SJCRH30 (cell line): ENCODE measurements at places on chromosomes 2 and 18.

DNA sequence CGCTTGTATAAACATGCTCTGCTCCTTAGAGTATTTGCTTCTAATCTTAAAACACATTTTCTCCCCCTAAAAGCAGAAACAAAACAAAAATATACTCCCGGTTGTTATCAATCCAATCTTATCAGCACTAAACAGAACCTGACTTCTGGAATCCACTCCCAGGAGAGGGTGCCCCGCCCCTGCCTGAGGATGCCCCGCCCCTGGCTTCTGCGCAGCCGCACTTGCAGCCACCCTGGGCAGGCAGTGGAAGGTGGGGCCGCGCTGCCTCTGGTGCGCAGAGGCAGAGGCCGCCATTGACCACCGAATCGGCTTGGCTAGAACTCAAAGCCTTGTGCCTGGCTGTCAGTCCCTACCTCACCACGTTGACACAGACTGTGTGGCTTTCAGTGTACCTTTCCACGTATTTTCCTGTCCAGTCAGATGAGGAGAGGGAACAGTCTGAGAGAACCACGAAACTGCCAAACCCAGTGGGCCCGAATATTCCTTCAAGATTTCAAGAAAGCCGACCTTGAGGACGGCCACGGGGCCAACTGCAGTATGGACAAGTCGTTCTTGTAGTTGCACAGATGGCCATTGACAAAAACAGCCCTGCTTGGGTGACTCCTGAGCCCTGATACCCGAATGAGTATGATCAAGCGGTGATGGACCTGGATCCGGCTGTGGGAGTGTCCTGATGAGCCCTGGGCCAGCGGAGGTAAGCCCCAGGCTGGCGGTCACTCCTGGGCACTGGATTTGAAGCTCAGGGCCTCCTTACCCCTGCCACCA is 46.2 kb upstream of the ARHGAP28 start:
- H3K4me1 ChIP-seq, result no peaks in the 10 kb centered on the region
- H3K27me3 ChIP-seq, result no peaks in the 10 kb centered on the region
- no peak overlapping the region for H3K4me3 ChIP-seq
- no peaks in the 10 kb centered on the region for H3K36me3 ChIP-seq

GRCh38 chr18:61503688-61504087 is 170.5 kb downstream of the CDH20 start:
- no peaks in the 10 kb centered on the region for H3K36me3 ChIP-seq
- no peaks in the 10 kb centered on the region for H3K27me3 ChIP-seq
- no peak overlapping the region for H3K4me3 ChIP-seq
- DNase-seq, result no peak
- no peak overlapping the region for H3K27ac ChIP-seq

DNA sequence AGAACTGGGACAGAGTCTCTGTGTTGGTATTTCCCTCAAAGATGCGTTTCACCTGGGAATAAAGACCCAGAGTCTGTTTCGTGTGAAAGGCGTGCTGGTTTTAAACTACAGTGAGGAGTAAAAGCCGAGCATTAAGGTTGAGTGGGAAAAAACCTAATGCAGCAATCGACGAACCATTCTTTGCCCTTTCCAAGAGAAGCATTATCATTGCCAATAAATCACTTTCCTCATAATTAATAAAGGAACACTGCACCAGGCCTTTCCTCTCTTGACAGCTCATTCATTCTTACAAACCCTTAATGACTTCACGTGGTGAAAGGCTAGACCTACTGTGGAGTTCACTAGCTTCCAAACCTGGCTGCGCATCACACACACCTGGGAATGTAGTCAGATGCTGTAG is 896 bp upstream of the SLC8A1 start:
- H3K27me3 ChIP-seq, result no peaks in the 10 kb centered on the region
- peaks cover 20% of the 10 kb centered on the region for H3K4me1 ChIP-seq

- peak overlapping the region; percentile 77 for H3K4me3 ChIP-seq
- peak overlapping the region; percentile 93 for H3K27ac ChIP-seq
- peaks cover 16% of the 10 kb centered on the region for H3K4me1 ChIP-seq
- H3K27me3 ChIP-seq, result no peaks in the 10 kb centered on the region
- H3K36me3 ChIP-seq, result peaks cover 40% of the 10 kb centered on the region
Measured at GRCh38 chr2:218569661-218570500, 1.2 kb downstream of the CNOT9 start.

DNA sequence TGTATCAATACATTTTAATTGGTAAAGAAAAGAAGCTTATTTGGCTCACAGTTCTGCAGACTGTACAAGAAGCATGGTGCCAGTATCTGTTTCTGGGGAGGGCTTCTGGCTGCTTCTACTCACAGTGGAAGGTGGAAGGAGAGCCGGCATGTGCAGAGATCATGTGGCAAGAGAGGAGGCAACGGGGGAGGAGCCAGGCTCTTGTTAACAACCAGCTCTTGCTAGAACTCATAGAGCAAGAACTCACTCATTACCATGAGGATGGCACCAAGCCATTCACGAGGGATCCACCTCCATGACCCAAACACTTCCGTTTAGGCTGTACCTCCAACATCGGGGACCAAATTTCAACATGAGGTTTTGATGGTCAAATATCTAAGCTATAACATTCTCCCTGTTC is 7.5 kb downstream of the PARD6G start:
- H3K27ac ChIP-seq, result no peak overlapping the region
- no peak for DNase-seq
- H3K4me3 ChIP-seq, result no peak overlapping the region
- H3K36me3 ChIP-seq, result no peaks in the 10 kb centered on the region

- H3K4me1 ChIP-seq, result no peaks in the 10 kb centered on the region
- H3K4me3 ChIP-seq, result no peak overlapping the region
- no peak overlapping the region for H3K27ac ChIP-seq
- no peaks in the 10 kb centered on the region for H3K27me3 ChIP-seq
- no peak for DNase-seq
- no peaks in the 10 kb centered on the region for H3K36me3 ChIP-seq
Measured at GRCh38 chr18:10245846-10246175, 208.6 kb upstream of the APCDD1 start.

GRCh38 chr2:70683455-70683854 is 84.5 kb downstream of the ADD2 start:
- H3K4me1 ChIP-seq, result peaks cover 7% of the 10 kb centered on the region
- no peak overlapping the region for H3K4me3 ChIP-seq
- DNase-seq, result no peak

GRCh38 chr2:209579230-209579749 is 155.4 kb downstream of the MAP2 start:
- H3K4me3 ChIP-seq, result peak overlapping the region; percentile 58
- peaks cover 4% of the 10 kb centered on the region; the same call in 1 of the 2 replicates for H3K36me3 ChIP-seq
- DNase-seq, result peak; percentile 89
- H3K4me1 ChIP-seq, result peaks cover 25% of the 10 kb centered on the region
- H3K27me3 ChIP-seq, result no peaks in the 10 kb centered on the region

DNA sequence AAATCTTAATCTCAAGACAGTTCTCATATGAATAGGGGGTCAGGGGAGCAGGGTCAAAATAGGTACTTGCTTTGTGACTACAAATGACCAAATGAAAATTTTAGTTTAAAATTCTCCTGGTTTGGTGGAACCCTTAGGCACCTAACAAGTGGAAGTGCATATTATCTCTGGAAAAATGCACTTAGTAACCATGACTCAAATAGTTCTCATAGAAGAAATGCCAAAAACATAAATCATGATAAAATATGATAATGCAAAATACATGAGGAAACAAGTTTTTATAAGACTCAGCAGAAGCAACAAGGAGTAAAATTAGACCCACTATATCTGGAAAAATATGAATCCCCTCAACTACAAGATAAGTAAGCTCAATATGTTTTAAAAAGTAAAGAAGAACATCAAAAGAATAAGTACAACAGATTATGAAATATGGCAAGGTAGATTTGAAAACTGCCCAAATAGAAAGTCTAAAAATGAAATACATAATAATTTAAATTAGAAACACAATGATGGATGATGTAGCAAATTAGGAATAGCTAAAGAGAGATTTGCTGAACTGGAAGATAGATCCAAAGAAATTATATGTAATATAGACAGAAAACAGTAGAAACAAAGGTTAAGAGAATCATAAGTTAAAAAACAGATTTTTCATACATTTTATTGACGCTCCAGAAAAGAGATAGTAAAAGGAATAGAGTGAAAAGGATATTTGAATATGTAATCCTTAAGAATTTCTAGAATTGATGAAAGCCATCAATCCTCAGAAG is 308.3 kb downstream of the SETBP1 start:
- no peaks in the 10 kb centered on the region for H3K27me3 ChIP-seq
- no peaks in the 10 kb centered on the region for H3K36me3 ChIP-seq
- H3K4me3 ChIP-seq, result no peak overlapping the region
- no peaks in the 10 kb centered on the region for H3K4me1 ChIP-seq
- no peak for DNase-seq

DNA sequence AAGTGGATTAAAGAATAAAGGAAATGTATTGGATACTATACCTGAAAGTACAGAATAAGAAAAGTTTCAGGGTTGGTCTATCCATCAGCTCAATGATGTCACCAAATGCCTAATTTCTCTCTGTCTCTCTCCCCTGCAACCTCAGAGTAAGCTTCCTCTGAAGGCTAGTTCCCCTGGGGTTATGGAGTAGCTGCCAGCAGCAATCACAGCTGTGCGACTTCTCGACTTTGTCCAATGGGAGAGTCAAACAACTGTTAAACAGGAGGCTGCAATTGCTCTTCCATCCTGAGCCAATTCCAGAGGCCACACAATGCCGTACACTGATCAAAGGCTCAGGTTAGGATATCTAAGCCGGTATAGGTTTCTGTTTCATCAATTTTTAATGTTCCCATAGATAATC is 95.3 kb upstream of the FANCL start:
- peak; percentile 82 for DNase-seq
- H3K4me1 ChIP-seq, result no peaks in the 10 kb centered on the region
- no peak overlapping the region for H3K27ac ChIP-seq
- H3K27me3 ChIP-seq, result no peaks in the 10 kb centered on the region; the same call in 1 of the 2 replicates

GRCh38 chr18:57431467-57432080 is 3.6 kb upstream of the ONECUT2 start:
- DNase-seq, result no peak
- no peak overlapping the region for H3K27ac ChIP-seq
- H3K4me1 ChIP-seq, result no peaks in the 10 kb centered on the region
- no peaks in the 10 kb centered on the region for H3K27me3 ChIP-seq
- H3K4me3 ChIP-seq, result no peak overlapping the region

DNA sequence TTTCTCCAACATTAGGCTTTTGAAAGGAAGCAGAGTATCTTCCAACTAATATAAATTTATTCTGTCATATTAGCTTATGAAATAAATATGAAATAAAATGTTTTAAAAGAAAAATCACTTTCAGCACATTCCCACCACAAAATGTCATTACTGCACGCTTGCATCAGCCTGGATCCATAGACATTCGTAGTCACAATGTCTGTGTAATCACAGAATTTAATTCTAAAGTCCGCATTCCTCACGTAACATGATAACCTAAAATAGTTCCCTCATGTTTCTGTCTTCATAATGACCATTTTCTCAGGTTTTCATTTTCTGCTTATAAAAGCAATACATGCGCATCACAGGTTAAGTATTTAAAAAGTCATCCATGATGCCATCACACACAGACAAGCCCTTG is 47.1 kb downstream of the HDAC4 start:
- H3K4me3 ChIP-seq, result no peak overlapping the region
- H3K27me3 ChIP-seq, result no peaks in the 10 kb centered on the region
- H3K36me3 ChIP-seq, result no peaks in the 10 kb centered on the region; the same call in 1 of the 2 replicates
- no peak for DNase-seq

DNA sequence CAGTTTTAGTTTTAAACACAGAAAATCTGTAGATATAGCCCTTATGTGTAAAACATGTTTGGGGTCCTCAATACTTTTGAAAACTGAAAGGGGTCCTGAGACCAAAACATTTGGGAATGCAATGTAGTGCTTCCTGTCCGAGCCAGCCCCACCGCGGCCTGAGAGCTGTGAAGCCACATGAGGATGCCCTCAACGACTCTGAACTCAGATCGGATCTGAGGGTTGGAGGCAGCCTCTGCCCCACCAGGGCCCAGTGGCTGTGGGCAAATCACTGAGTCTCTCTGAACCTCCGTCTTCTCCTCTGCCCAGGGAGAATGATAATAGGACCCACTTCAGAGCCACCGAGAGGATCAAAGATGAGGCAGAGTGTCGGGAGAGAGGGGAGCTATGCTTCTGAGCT is 33.4 kb upstream of the HPCAL1 start:
- H3K27me3 ChIP-seq, result peaks cover 8% of the 10 kb centered on the region; the same call in 1 of the 2 replicates
- no peak overlapping the region for H3K4me3 ChIP-seq
- H3K4me1 ChIP-seq, result peaks cover 6% of the 10 kb centered on the region
- DNase-seq, result no peak
- no peaks in the 10 kb centered on the region for H3K36me3 ChIP-seq

GRCh38 chr2:166057370-166058164 is 70.3 kb downstream of the SCN1A start:
- no peak overlapping the region for H3K4me3 ChIP-seq
- H3K27me3 ChIP-seq, result no peaks in the 10 kb centered on the region
- no peak overlapping the region for H3K27ac ChIP-seq

- no peak for DNase-seq
- no peaks in the 10 kb centered on the region for H3K4me1 ChIP-seq
- H3K4me3 ChIP-seq, result no peak overlapping the region
- H3K27ac ChIP-seq, result no peak overlapping the region
- no peaks in the 10 kb centered on the region for H3K36me3 ChIP-seq
Measured at GRCh38 chr2:237437566-237437965, 23.6 kb upstream of the COL6A3 start.

DNA sequence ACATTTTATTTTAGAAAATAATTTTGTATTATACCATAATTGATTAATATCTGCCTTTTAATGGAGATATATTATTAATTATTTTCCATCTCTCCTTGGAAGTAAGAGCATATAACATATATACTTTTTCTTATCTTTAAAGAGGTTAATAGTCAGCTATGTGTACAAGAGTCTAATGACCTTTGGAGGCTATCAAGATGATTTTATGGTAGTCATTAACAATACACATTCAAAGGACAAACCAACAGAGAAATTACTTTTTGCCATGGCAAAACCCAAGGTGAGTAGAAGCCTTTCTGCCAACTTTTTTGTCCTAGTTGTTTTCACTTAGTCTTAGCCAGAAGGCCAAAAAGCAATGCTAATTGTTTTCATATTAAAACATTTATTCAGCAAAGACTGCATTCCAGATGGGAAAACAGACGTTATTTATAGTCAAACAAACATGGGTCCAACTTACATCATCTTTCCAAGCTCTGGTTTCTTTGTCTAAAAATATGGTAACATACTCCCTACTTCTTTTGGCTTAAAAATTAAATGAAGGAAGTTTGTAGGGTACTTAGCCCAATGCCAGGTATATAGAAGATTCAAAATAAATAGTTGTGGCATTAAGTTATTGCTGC is 9.6 kb upstream of the DYNC2LI1 start:
- H3K4me1 ChIP-seq, result peaks cover 4% of the 10 kb centered on the region
- no peak overlapping the region for H3K4me3 ChIP-seq
- no peak for DNase-seq
- no peaks in the 10 kb centered on the region for H3K36me3 ChIP-seq

DNA sequence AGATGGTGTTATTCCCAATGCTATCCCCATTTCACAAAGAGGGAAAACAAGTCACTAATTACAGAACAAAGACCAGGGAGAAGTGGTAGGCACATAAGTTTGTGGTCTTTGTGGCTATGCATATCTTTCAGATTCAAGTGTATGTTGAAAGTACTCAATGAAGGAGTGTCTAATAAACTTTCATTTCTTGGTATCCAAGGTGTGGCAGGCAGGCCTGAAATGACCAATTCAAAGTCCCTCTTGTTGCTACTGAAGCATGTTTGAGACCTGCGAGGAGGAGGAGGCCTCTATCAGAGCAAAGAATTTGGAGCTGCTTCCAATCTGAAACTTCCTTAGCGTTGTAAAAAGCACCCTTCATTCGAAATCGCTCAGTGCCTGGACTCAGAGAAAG is 60.9 kb upstream of the KLF7 start:
- no peaks in the 10 kb centered on the region for H3K36me3 ChIP-seq
- H3K4me1 ChIP-seq, result peaks cover 9% of the 10 kb centered on the region
- no peak overlapping the region for H3K4me3 ChIP-seq
- no peak overlapping the region for H3K27ac ChIP-seq
